ENCODE measurements at places on chromosomes 11 and 22.
A peak's percentile ranks its signal among the peaks of the same experiment; 100 is the strongest.

DNA sequence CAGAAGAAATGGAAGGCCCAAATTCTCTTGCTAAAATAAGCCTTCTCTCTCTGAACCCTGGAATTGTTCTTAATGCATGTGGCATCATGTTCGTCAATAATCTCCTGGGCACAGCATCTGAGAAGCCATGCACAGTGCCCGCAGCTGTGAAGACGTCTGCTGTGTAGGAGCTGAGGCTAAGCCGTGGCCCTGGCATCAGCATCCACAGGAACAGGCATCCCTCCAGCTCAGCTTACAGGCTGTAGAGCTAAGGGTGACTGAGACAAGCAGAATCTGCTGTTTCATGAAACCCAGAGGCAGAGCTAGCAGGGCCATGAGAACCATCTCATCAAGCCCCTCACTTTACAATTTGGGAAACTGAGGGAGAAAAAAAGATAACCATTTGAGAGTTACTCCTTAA is 60.6 kb downstream of the SEZ6L start:
- DNase-seq: no peak

DNA sequence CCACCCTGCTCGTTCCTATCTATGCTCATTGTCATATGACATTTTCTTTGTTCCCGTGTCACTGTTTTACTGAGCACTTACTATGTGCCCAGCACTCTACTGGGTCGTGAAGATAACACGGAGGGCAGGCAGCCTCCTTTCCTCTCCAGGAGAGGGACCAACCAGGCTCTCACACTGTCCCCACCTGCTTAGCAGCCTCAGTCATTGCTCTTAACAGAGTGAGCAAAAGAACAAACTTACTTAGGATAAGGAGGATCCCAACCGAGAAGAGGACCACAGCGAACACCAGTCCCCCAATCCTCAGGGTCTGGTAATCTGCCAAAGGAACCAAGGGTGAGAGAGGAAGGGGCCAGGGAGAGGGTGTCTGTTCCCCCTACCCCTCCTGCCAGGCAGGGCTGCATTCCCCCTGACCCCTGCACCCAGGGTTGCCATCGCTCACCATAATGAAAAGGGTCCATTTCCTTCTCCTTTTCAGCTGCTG is 17.0 kb upstream of the FXYD2 start:
- no peak for DNase-seq

DNA sequence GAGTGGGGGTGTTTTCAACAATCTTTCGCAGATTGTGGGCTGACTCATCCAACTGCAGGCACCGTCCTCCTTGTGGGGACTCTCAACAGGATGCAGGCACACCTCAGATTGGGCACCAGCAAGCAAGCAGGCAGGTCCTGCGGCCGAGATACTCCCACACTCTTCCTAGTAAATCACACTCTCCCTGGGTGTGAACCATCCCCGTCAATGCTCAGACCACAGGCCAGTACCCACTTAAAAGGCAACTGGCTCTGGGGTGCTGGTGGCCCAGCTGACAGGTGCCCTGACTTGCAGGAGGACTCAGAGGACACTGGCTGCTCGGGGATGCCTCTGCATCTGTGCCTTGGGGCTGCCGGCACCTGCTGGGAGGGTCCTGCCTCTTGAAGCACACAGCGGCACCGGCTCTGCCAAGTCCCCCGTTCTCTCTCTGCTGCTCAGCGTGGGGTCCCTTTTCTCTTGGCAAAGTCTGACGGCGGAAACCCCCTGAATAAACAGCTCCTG is 282.5 kb downstream of the CTTN start:
- DNase-seq: no peak

- peak; percentile 94 for DNase-seq
These were observed at the start of gene TUBGCP6 for GRCh38 chr22:50244420-50245213. Gene TUBGCP6 (minus strand): TSS chr22:50245023. CDS start chr22:50244459, 564 bp downstream.

- no peak for DNase-seq
These were observed 312.3 kb downstream of the CTTN start for GRCh38 chr11:70710601-70711000.
